ENCODE measurements at places on chromosomes 6 and 20.

DNA sequence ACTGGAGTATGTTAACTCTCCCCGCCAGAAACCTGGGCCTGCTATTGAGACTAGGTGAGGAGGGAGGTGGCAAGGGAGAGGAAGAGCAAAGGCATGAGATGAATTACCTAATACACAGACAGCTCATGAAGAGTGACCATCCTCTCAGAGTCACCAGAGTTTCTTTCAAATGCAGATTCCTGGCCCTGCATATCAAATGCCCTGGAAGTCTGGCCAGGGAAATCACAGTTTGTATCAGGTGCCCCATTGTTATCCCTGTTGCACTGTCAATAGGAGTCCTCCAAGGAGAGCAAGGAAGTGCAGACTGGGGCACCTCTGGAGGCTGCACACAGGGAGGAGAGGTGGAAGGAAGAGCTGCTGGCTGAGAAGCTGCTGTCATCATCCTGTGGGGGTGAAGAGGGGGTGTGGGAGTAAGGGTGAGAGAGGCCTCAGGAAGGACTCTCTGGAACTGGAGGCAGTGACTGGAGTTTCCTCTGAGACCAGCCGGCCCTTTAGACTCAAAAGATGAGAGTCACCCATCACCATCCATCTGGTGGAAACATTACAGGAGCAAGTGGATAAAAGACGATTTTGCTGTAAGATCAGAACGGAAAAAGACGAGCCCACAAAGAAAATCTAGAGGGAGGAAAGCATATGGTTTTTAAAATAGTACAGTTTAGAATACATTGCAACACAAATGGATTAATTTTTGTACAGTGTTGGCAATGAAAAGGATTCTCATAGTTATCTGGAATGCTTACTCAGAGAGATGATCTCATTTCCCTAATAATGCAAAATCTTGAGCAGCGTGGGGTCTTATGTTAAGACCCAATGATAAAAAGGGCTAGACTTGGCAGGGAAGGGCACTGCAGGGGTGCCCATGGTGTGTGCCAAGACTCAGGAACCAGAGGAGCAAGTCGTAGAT, 268.1 kb downstream of the UST start:
- DNase-seq = no peak

GRCh38 chr6:35185302-35185681, 28.5 kb upstream of the SCUBE3 start:
- DNase-seq = no peak

DNA sequence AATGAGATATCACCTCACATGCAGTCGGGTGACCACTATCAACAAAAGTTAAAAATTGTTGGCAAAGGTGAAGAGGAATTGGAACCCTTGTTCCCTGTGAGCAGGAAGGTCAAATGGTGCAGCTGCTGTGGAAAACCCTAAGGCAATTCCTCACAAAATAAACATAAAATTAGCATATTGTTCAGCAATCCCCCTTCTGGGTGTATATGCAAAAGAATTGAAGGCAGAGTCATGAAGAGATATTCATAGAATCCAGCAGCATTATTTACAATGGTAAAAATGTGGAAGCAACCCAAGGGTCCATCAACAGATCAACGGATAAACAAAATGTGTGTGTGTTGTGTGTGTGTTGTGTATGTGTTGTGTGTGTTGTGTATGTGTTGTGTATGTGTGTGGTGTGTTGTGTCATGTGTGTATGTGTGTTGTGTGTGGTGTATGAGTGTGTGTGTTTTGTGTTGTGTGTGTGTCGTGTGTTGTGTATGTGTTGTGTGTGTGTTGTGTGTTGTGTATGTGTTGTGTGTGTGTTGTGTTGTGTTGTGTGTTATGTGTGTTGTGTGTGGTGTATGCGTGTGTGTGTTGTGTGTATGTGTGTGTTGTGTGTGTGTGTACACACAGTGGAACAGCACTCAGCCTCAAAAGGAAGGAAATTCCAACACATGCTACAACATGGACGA, 245.1 kb downstream of the ERMARD start:
- DNase-seq = no peak

DNA sequence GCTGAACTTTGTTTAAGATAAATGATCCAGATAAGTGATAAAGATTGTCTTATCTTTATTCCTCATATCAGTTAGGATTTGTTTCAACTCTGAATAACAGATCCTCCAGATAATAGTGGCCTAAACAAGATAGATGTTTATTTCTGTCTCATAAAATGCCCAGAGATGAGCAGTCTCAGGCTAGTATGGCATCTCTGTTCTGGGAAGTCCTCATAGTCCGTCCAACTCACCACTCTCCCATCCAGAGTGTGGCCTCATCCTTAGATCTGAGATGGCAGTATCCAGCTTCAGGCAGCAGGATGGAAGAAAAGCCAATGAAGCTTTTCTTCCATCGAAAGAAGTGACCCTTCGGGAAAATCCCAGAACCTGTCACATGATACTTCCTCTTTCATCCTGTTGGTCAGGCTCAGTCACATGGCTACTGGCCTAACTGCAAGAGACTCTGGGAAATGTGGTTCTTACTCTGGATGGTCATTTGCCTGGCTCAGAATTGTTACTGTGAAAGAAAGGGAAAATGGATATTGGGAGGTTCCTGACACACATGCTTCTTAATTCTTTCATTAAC, 29.4 kb upstream of the TAGAP start:
- DNase-seq = no peak

DNA sequence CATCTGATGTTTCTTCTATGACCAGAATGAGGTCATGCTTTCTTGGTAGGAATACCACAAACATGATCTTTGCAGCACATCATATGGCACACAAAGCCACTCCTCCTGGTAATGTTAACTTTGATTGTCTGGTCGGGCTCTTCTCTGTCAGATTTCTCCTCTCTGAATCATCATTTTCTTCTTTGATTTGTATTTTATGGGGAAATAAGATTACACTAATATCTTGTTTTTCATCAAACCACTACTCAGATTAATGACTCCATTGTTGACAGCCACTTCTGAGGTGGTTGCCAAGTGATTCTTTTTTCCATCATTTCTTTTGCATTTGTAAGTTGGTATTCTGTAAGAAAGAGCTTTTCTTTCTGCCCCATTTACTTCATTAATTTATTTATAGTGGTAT, 29.5 kb downstream of the TRMT11 start:
- no peak for DNase-seq

- no peak for DNase-seq
These were observed 226.9 kb downstream of the DLL1 start for GRCh38 chr6:170063851-170064602.

DNA sequence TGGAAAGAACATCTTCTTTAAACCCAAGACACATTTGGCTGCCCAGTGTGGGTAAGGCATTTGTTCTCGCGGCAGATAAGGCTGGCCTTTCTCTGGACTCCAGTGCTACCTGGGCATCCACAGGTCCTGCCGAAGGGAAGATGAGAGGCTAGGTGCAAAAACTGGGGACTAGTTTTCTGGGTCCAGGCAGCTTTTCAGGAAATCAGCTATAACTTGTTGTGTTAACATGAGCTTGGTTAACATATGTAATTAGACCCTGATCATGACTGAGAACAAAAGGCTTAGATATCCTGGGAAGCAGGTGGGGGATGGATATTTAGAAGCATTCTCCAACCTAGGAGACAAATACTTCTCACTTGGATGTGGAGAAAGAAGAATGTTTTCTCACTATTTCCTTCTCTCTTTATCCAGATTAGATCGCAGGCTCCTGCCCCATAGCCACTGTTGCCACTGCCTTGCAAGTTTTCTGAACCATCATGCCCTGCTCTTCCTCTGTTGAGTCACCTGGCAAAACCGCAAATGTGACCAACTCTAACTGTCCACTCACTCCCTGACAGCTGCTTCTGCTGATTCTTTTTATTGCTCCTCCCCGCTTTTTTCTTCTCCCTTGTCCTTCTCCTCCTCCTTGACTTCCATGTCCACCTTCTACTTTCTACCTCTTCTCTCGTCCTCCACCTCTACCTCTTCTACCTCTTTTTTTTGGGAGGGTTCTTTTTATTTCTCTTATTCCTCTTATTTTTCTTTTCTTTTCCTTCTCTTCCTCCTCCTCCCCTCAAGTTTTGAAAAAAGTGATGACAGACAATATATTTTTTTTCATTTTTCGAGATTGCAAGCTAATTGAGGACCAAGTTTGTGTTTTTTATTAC, 258.1 kb downstream of the UTRN start:
- DNase-seq = no peak

- no peak for DNase-seq
These were observed 17.1 kb upstream of the MMP9 start for GRCh38 chr20:45991616-45992015.

- no peak for DNase-seq
These were observed 12.1 kb upstream of the CHRNA4 start for GRCh38 chr20:63372971-63373885.

DNA sequence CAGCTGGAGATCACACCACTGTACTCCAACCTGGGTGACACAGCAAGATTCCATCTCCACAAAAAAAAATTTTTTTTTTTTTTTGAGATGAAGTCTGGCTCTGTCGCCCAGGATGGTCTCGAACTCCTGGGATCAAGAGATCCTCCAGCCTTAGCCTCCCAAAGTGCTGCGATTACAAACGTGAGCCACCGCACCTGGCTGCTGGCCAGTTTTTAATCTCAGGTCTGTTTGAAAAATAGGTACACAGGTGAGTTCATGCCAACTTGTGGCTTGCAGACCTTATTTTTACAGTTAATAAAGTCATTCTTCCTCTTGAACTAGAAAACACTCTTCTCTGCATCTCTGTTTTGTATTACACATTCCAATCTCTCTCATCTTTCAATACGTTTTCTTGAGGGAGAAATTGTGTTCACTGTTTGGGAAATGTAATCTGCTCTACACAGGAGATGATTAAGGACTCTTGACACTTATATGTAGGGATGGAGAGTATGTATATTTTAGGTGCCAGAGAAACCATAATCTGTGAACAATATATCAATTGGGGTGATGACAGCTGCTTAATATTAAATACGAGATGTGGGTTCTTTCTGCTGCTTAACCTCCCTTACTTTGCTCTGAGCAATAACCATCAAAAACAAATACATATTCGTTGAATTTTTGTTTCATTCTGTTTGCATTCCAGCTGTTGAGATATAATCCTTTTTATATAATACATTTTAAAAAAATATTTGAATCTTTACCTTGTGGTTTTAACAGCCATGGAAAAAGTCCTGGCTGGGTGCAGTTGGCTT, 17.7 kb upstream of the RIPOR3 start:
- DNase-seq = no peak

DNA sequence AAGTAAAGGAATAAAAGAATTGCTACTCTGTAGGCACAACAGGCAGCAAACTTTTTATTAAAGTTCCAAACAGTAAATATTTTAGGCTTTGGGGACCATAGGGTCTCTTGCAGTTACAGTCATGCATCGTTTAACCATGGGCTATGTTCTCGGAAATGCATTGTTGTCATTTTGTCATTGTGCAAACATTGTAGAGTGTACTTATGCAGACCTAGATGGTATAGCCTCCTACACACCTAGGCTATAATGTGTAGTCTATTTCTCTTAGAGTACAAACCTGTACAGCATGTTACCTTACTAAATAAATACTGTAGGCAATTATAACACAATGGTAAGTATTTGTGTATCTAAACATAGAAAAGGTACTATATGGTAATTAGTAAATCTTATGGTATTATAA, 54.7 kb downstream of the CDS2 start:
- no peak for DNase-seq

DNA sequence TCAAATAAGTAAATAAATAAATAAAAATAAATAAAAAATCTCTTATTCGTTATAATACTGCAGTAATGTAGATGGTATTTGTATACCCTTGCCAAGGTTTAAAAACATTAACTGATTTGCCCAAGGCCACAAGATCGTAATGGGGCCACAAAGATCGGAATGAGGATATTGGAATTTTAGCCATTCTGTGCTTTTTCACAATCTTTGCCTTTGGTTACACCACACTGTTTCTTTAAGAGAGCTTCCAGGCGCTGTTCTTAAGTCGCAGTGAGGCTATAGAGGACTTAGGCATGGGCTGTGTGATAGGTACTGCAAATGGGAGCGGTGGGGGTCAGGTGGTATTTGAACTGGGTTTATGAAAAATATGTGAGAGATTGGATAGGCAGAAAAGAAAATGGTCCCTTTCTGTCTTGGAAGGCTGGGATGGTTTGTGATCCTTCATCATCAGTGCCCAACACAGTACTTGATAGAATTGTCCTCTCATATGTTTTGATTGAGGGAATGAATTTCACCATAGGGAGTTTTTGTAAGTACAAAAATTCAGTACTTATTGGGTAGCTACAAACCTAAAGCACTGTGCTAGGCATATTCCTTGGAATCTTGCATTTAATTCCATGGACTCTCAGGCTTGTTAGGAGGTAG, 1.4 kb downstream of the NUS1 start:
- DNase-seq = no peak

- no peak for DNase-seq
These were observed 17.0 kb upstream of the CPNE5 start for GRCh38 chr6:36856277-36856676.

GRCh38 chr6:2980465-2980855, 9.1 kb upstream of the SERPINB6 start:
- DNase-seq = no peak

DNA sequence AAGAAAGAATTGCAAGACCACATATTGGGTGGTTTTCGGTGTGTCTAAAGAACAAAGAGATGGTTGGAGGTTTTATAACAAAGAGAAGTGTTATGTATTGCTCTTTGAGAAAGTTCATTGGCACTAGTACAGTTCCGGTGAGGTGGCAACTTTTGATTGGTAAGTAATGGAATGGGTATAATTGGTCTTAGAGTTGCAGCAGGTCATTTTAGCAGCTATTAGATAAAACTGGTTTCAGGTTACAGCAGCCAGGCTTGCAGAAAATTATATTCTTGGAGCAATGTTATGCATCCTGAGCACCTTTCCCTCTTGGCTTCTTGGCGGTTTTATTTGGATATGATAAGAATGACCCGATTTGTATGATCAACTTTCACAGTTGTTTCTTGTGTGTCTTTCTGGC, 12.3 kb upstream of the SSTR4 start:
- no peak for DNase-seq

DNA sequence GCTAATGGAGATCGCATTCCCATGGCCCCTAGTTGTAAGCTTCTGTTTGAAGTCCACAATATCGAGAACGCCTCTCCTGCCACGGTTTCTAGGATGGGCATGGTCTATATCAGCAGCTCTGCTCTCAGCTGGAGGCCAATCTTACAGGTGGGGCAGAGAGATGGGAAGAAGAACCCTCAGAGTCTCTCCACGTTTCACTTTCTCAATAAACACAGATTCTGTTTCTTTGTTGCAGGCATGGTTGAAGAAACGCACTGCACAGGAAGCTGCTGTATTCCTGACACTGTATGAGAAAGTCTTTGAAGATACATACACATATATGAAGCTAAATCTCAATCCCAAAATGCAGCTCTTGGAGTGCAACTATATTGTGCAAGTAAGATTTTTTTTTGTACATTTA, 157.9 kb downstream of the DNAH8 start:
- DNase-seq = no peak

GRCh38 chr20:52025938-52026337, 165.6 kb downstream of the ZFP64 start:
- no peak for DNase-seq

Data from right renal cortex interstitium (tissue), 3 donors.